ENCODE measurements at places on chromosomes 4 and X. TPM values are rescaled to one million over a fixed set of nuclear protein-coding genes. Genes with fewer than 3 reads are reported as not detected.

FREM3 gene
- 0.38 TPM for total RNA-seq

HMX1 gene
- total RNA-seq: 0.76 TPM

ALB gene
- total RNA-seq: 0.54 TPM

MRFAP1 gene
- total RNA-seq: 329 TPM

SSX4 gene
- not detected for total RNA-seq

NUDT10 gene
- total RNA-seq: 6.3 TPM

GABRG1 gene
- 0.14 TPM for total RNA-seq

IL21 gene
- 0.05 TPM for total RNA-seq

PF4V1 gene
- not detected for total RNA-seq

CFP gene
- total RNA-seq: 0.54 TPM
